ENCODE measurements at places on chromosomes 3 and 15.

DNA sequence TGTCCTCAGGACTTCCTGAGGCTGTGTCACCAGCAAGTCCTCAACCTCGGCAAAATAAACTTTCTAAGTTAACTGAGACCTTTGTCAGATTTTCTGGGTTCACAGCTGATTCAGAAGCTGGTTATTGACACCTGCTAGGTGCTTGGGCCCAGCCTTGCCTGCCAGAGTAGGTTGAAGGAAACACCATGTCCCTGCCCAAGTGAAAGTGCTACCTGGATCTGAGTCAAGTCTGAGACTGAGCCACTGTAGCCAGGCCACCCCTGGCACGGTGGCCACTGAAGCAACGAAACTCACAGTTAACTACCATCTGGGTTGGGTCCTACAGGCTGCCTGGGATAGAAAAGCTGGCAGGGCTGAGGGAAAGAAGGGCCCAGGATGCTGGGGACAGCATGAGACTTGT lies 8.2 kb downstream of the HYAL2 start:
- no peak for DNase-seq

GRCh38 chr3:27623085-27623753 lies 98.9 kb downstream of the EOMES start:
- DNase-seq: no peak

DNA sequence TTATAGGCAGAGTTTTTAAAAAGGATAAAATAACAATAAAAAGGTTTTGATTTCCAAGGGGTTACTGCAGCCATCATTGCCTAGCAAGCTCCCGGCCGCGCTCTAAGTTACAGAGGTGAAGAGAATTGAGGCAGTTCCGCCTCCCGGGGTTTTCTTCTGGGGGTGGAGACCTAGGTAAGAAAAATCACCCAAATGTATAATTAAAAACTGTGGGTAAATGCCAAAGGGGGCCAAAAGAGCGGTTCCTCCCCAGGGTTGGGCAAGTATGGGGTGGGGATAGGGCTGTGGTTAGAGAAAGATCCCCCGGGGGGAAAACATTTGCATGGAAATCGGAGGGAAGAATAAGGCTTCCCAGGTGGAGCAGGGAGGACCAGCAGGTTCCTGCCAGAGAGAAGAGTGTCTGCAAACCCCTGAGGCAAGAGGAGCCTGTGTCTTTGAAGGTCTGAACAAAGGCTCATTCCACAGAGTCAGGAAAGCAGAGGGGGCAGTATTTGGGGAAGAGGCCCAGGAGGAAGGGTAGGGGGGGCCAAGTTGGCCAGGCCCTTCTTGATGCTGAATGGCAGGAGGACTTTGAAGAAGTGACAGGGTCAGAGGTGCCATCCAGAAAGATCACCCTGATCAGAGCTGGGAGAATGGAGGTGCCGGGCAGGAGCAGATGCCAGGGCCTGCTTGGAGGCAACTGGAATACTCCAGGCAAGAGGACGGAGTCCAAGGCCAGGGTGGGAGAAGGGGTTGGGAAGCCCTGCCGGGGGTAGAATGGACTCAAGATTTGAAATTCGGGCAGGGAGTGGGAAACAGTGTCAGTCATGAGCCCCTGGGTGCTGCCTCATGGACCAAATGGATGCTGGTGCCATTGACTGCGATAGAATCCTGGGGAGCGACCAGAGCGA lies 152.9 kb upstream of the RGMA start:
- no peak for DNase-seq

DNA sequence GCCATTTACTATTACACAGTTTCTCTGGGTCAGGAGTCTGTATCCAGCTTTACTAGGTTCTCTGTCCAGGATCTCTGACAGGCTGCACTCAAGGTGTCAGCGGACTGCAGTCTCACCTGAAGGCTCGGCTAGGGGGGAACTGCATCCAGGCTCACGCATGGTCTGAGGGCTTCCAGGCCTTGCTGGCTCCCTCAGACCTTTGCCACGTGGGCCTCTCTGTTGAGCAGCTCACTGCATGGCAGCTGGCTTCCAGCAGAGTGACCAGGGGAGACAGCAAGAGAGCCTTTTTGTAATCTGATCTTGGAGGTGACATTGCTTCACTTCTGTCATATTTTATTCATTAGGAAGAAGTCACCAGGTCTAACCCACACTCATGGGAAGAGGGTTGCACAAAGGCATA lies 152.3 kb downstream of the CACNA2D3 start:
- DNase-seq: no peak
